ENCODE measurements at places on chromosomes 5 and 9. TPM values are rescaled to one million over a fixed set of nuclear protein-coding genes. Genes with fewer than 3 reads are reported as not detected.

Gene SLC34A3
- total RNA-seq, result not detected

Gene BTNL8
- not detected for total RNA-seq

Gene BAAT
- total RNA-seq, result 0.30 TPM

Gene ZNF300
- total RNA-seq, result 1.8 TPM

Gene IL3
- 94.6 TPM for total RNA-seq

Gene RPL12
- 1,973 TPM for total RNA-seq

Gene STPG3
- total RNA-seq, result not detected

Gene ANKRD18B
- total RNA-seq, result 2.4 TPM

Gene SLC36A2
- total RNA-seq, result not detected

Gene CCL28
- total RNA-seq, result 5.5 TPM
